ENCODE measurements at places on chromosomes 7 and 10.

- no peak for DNase-seq
Observed at GRCh38 chr7:1123715-1124114, 35.8 kb downstream of the GPER1 start.

DNA sequence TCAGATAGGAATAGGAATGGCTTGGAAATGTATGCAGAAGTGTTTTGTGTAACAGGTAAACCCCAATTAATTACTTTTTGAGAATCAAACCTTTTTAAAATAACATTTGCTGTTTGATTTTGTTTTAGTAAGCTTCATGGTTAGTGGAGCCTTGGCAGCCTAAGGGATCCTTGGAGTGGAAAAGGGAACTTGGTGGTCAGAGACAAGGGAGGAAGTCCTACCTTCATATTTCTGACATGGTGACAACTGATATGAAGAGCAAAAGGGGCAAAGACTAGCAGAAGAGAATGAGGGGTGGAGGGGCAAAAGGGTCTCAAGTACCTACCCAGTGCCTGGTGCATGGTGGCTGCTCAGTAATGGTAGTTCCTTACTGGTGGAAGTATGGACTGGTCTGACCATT is 32.3 kb downstream of the AHCYL2 start:
- DNase-seq: no peak

DNA sequence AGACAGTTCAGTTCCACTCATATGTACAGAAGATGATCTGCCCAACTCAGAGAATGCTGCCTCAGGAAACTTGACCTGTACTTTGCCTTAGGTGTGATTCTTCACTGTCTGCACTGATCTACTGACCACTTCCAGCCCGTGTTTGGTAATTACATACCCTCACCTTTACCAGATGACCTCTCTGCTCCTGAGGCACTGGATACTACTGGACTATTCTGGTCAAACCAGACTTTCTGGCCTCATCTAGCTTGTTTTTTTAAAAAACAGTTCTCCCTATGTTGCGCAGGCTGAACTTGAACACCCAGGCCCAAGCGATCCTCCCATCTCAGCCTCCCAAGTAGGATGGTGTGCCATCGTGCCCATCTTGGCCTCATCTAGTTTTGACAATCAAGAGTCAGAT is 26.2 kb downstream of the IDE start:
- DNase-seq: no peak

GRCh38 chr7:50336894-50337703 is 32.6 kb downstream of the IKZF1 start:
- DNase-seq: no peak

DNA sequence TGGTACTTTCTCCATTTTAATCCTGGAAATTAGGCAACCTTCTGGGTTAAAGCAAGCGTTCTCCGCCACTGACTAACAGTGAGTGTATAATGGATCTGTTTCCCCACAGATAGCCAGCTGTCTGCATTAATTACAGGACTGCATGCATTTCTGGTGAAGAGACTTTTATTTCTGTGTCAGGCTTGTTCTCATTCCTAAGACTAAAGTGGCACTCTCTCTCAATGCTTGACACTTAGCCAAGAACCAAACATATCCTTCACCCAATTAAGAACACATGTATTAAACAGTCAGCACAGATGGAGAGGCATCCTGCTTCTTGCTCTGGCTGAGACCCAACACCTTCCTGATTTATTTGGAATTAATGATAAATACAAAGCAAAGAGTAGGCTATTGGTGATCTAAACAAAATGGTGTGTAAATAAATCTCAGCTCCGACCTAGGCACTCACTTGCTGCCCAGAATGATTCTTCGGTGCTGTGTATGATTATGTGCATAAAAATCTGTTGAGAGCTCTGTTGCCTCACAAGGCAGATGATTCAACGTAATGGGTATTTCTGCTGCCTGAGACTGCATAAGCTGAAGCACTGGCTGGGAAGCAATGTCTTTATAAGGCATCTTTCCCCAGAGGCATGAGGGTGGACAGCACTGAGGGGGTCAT is 16.8 kb downstream of the CALU start:
- no peak for DNase-seq

All from HT1080 (cell line).